Stimulated activated naive B cell treated with anti-CD40 and anti-IgM and Interleukin-4, amounts not matched to agents 10 μg/mL and 1 μg/mL and 100 μg/mL, for 72 hours (primary cell): ENCODE measurements at places on chromosomes 6 and 20.

GRCh38 chr6:5749016-5749650 lies 257.6 kb downstream of the NRN1 start:
- no peak for DNase-seq

DNA sequence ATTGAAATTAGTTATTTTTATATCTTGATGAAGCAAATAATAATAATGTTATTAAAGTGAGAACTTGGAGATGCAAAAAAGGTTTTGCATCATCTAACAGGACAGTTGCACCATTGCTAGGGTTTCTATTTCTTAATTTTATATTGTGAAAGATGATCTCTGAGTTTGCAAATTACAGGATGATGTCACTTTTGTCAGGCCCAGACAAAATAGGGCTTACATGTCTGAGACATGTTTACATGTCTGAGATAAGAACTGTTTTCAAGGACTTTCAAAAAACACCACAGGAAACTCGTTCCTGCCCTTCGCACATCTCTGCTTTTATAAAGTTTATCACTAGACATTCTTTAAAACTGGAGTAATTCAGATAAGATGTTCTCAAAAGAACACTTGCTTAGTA lies 1075.8 kb upstream of the MANEA start:
- no peak for DNase-seq

- DNase-seq, result no peak
Observed at GRCh38 chr20:458776-459175, 3.6 kb downstream of the TBC1D20 start.

GRCh38 chr6:139547122-139547776 lies 172.8 kb upstream of the CITED2 start:
- no peak for DNase-seq

- no peak for DNase-seq
Observed at GRCh38 chr20:43334080-43334479, 123.6 kb upstream of the SRSF6 start.

DNA sequence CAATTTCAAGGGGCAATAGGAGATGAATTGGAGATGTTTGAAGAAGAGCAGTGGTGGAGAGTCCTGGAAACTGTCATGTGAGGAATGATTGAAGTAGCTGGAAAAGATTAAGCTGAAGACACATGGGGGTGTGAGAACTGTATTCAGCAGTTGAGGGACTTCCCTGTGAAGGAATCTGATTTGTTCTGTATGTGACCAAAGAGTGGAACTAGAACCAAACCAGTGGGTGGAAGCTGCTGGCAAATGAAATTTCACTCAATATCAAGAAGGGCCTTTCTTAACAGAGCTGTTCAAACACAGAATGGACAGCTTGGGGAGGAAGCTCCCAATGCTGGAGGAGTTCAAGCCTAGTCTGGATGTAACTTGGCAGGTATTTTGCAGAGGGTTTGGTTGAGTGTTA lies 21.3 kb downstream of the SEC23B start:
- no peak for DNase-seq

GRCh38 chr20:60024245-60024644 lies 66.0 kb downstream of the CDH26 start:
- no peak for DNase-seq

- no peak for DNase-seq
Observed at GRCh38 chr6:95973976-95974375, 41.8 kb upstream of the FUT9 start.

DNA sequence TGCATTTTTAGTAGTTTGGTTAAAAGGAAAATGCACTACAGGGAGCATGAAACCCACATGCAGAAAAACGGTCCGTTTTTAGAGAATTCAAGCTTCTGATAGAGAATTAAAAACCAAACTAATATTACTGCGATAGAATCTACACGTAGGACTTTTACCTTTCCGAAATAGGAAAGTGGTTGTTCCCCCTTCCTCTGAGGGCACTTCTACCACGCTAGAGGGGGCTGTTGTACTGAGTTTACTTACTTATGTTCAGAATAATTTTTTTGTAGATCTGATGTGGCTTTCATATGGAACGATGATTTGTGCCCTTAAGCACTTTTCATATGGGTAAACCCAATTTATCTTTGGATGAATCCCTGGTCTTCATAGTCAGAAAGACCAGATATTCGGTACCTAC lies 264.3 kb upstream of the PLN start:
- no peak for DNase-seq

- DNase-seq, result no peak
Observed at GRCh38 chr6:163193326-163193725, 221.2 kb upstream of the QKI start.

GRCh38 chr20:8860011-8860495 lies 208.8 kb upstream of the PLCB4 start:
- DNase-seq, result no peak

- no peak for DNase-seq
Observed at GRCh38 chr6:776951-777350, 84.0 kb upstream of the EXOC2 start.

DNA sequence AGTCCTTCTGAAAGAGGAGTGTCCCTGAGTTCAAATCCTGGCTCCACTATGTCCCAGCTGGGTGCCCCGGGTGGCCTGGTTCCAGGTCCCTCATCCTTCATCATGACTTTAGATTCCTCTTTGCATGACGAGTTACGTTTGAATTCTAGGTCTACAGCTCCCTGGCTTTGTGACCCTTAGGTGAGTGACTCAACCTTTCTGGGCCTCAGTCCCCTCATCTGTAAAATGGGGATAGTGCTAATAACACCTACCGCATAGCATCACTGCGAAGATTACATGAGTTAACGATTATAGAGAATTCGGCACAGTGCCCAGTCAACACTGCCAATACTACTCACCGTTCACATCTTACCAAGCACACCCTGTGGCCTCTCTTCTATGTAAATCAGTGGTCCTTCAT lies 39.4 kb downstream of the RSPO4 start:
- no peak for DNase-seq

- no peak for DNase-seq
Observed at GRCh38 chr6:151730496-151730870, 77.0 kb upstream of the ESR1 start.

- DNase-seq, result no peak
Observed at GRCh38 chr20:8720089-8720488, 348.8 kb upstream of the PLCB4 start.

DNA sequence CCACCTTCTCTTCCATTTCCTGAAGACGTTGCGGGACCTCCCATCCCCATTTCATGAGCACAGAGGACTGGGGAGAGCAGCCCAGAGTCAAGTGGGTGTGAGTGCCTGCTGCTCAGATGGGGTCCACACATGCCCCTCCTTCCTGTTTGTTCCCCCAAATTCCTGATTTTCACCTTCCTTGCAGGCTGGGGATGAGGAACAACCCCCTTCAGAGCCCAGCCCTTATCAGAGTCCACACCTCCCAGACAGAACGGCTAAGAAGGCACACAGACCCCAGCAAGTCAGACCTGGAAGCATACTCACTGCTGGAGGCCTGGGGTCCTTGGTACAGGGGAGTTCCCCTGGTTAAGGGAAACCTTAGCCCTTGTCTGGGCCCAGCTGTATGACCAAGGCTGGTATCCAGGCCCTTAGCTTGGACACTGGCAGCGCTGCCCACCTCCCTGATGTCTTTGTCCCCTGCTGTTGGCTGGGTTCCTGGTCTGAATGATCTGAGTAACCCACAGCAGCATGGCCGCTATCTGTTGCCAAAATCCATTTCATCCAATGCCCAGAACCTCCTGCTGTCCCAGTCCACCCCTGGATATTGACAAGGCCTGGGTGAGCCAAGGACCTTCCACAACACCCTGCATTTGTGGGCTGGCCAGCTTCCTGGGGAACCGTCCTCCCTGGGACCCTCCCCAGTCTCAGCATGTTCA lies 230.9 kb downstream of the SYNDIG1 start:
- no peak for DNase-seq

DNA sequence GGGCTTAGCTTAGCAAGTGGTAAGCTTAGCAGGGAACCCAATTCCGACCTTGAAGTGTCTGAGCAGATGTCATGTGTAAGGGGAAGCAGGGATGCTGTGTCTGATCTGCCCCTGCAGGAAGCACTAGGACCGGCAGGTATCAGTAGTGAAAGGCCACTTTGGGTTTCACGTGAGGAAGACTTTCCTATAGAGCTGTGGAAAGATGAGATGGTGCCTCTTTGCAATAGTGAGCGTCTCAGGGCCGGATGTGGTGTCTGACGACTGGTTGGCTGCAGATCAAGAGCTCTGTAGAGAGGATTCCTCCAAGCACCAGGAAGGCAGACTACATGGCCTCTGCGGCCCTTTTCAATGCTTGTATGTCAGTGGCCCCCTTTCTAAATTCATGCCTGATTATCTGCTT lies 98.3 kb downstream of the TIAM2 start:
- no peak for DNase-seq

DNA sequence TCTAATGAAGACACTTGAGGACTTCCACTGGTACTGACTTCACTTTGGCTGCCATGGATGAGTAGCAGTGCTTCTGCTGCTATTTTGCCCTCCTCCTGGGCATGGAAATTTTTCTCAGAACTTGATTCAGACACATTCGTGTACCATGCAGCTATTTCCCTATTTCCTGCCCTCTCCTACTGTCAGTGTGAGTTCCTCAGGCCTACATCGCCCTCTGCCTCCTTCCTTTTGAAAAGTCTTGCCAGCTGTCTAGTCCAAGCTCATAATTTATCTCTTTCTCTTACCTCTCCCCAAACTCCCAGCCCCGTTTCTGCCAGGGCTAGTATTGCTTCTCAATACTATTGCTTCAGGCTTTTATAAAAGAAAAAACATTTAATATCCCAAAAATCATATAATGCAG lies 470.2 kb downstream of the ADGRB3 start:
- no peak for DNase-seq

DNA sequence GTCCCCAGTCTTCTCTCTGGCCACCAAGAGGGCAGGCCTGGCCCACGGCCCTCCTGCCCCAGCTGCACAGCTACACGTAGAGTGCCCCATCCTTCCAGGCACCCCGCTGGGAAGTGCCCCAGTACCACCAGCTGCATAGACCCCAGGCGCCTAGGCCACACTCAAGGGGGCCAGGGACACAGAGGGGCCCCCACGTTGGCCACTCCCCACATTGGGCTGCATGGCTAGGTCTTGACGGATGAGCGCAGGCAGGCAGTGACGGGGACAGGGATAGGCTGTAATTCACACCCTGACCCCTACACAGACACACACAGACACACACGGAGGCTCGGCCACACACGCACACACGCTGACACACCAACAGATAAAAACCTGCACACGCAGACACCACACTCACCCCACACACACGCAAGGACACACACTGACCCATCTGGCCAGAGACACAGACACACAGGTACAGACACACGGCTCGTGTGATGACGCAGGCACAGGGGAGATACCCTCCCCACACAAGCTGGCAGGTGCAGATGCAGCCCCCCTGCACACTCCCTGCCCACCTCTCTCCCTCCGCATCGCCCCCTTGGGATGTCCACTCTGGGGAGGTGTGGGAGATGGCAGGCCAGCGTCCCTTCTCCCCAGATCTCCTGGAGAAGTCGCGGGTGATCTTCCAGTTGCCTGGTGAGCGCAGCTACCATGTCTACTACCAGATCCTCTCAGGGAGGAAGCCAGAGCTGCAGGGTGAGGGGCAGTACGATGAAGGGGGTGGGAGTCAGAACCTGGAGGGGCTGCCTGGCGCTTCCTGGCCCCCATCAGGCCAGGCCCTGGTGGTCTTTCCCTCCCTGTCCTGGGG lies 30.0 kb downstream of the MYH7B start:
- DNase-seq, result no peak

DNA sequence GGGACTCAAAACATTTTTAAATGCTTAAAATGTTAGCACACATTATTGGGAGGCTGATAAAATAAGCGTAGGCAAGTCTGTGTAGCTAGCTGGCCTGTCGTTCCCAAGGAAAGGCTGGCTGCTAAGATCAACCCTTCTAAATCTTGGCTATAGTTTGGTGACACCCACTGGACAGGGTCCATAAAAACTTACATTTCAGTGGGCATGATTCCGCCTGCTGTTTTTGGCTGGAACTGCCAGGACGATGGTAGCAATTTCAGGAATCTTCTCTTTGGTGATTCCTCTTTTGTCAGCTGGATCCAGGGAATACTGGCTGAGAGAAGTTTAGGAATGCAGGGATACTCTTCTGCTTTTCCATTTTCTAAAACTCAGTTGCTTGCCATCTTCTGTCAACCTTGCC lies 162.2 kb downstream of the NKAIN2 start:
- no peak for DNase-seq

DNA sequence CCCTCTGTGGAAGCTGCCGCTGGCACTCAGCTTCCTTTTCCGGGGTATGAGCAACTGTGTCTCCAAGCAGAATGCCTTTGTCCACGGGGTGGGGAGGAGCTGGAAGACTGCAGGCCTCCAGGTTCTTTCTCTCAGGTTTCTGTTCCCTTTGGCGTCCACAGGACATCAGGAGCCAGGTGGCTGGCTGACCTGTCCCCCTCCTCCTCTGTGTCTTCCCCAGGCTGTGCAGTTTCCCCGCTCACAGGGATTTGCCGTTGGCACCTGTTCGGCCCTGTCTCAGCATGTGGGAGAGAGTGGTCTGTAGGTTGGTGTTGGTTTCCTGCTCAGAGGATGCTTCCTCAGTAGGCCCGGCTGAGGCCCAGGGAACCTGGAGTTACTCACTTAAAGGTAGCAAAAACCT lies 43.5 kb downstream of the CDS2 start:
- no peak for DNase-seq

- DNase-seq, result no peak
Observed at GRCh38 chr6:129696028-129696418, 14.0 kb downstream of the ARHGAP18 start.

DNA sequence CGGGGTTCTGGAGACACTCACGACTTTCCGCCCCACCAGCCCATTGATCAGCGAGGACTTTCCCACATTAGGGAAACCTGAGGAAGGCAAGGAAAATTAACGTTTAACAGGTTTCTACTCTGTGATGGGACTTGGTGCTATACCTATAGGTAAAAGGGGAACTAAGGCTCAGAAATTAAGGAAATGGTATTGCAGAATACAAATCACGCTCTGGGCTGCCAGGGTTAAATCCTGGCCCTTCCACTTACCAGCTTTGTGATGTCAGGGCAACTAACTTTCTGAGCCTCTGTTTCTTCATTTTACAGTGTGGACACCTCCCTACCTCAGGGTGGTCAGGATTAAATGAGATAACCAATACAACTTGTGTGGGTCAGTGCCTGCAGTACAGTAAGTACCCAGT lies 8.8 kb downstream of the GNL1 start:
- no peak for DNase-seq

DNA sequence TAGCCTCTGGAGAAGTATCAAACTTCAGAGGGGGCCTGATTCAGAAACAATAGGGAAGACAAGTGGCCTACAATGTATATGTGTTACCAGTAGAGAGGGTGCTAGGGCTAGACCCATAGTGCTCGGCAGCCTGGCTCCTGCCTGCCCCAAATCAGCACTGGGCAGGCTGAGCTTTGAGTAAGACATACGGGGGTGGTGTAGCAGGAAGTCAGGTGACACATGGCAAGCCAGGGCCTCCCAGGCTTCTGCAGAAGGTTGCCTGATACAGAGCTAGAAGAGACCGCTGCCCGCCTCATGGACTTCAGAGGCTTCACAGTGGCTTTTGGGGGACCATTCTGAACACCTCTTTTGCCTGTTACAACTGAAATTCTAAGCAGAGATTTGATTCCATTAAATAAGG lies 43.4 kb downstream of the RALY start:
- no peak for DNase-seq

DNA sequence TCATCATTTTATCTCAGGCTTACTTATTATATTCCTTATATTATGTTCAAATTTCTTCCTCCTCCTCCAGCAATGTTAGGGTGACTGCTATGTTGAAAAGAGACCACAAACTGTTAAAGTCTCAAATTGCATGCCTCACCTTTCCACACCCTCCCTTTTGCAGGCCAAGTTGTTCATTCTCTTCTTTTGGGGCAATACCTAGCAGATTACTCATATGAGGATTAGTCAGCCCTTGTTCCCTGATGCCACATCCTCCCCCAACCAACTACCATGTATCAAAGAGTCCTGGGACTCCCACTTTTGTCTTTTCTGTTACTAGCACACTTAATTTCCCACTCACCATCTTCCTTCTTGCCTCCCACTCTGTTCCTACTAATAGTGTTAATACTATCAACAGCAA lies 434.7 kb downstream of the BCKDHB start:
- no peak for DNase-seq
